ENCODE measurements at places on chromosomes 2 and 18. TPM values are rescaled to one million over a fixed set of nuclear protein-coding genes. Genes with fewer than 3 reads are reported as not detected.

- DNase-seq = no peak
Observed at GRCh38 chr2:240189686-240190085, 49.2 kb upstream of the OTOS start.

- DNase-seq = no peak
Observed at GRCh38 chr2:66438891-66439811, 4.2 kb downstream of the MEIS1 start.

- no peak for DNase-seq
Observed at GRCh38 chr18:29644276-29644675, 1398.3 kb downstream of the DSC3 start.

DNA sequence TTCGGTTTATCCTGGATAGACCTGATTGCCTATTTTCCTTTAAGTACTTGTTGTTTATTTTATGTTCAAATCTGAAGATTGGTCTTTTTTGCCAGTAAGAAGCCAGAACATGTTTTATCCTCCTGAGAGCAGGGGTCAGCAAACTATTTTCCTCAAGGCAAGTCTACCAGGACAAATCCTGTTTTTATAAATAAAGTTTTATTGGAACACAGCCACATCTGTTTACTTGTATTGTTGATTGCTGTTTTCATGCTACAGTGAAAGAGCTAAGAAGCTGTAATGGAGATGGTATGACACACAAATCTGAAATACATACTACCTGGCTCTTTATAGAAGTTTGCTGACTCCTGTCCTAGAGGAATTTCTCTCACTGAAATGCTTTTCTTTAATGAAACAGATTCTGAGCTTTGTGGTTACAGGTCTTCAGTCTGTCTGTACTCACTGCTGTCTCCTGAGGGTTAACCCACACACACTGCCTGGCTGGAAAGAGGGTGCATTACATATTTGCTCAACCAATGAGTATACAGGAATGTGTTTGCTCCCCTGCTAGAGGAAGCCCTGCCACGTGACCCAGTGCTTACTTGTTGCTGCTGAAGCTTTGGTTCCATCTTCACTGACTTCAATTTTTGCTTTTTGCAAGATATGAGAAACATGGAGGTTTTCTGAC is 22.6 kb downstream of the MRPL44 start:
- DNase-seq = no peak

- DNase-seq = no peak
Observed at GRCh38 chr18:32937597-32937996, 164.8 kb upstream of the KLHL14 start.

DNA sequence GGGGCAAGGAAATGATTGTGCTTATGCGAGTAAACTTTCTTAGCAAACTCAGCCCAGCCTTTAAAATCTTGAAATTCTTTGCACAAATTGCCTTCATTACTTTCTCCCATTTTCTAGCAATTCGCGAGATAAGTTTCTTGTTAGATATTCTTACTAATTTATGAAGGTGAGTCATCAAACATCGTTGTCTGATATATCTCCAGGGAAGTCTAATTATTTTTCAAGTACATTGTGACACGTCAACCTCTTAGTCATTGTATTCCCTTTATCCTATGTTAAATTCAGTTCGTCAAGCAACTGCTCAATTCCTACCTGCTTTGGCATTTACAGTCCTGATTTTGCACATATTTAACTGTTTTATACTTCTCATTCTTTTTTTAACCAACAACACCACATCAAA is 854.5 kb upstream of the CRIM1 start:
- no peak for DNase-seq

DNA sequence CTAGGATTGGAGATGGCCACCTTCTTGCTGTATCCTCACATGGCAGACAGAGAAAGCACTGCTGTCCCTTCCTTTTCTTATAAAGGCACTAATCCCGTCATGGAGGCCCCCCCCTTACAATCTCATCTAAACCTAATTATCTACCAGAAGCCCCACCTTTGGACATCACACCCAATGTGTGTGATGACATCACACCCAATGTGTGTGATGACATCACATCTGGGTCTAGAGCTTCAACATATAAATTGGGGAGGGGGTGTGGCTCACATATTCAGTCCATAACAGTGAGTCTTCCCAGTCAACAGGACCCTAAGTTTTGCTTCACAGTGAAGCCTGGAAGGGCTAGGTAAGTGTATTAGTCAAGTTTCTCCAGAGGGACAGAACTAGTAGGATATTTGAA is 213.1 kb downstream of the NYAP2 start:
- DNase-seq = no peak

FOXI3 gene
- total RNA-seq = not detected

Measured in activated naive CD8-positive, alpha-beta T cell treated with anti-CD3 and anti-CD28 coated beads, Interleukin-2, amount 10 ng/mL, durations not matched to agents 7 days and 5 days (primary cell).